ENCODE measurements at places on chromosomes 12 and 14.

DNA sequence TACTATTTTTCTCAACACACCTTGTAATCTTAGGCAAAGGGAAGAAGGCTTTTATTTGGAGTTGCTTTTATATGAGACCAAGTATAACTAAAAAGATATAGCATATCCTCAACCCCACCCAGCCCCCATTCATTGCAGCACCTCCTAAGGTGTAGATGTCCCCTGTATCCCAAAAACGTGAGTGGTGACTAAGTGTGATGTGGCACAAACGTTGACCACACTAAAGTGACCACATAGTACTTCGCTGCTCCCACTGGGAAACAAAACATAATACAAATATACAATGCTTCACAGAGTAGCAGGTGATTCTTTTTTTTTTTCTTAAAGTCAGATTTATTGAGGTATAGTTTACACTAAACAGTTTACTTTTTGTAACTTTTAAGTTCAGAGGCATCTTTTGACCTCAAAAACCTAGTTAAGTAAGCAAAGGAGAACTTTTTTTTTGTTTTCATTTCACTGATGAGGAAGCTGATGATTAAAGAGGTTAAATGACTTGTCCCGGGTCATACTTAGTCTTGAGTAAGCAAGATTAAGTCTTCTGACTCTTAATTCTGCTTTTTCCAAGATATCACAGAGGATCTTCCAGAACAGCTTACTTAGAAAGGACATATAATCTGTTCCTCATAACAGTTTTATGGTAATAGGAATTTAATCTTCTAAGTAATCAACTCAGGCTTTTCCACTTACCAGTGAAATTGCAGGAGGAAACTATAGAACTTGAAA, 245.2 kb upstream of the PLEKHG7 start:
- H3K27me3 ChIP-seq: no peaks in the 10 kb centered on the region
- H3K27ac ChIP-seq: no peak overlapping the region
- no peak for DNase-seq
- peaks cover 25% of the 10 kb centered on the region for H3K4me1 ChIP-seq
- no peaks in the 10 kb centered on the region for H3K36me3 ChIP-seq
- H3K4me3 ChIP-seq: no peak overlapping the region

DNA sequence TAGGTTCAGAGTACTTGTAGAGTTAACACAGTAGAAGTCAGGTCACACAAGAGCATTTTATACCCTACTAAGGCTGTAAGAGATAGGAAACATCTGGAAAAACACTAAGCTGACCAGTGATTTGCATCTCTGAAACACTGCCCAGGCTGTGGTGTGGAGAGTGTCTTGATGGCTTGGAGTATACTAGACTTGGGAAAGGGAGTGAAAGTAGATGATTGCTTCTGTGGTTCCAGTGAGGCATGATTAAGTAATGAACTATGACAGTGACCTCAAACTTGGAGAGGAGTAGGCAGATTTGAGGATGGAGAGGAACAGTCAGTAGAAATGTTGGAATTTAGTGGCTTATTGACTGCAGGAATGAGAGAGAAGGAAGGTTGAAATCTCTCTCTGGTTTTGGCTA, 201.2 kb downstream of the FLRT2 start:
- no peak overlapping the region for H3K4me3 ChIP-seq
- no peak overlapping the region for H3K27ac ChIP-seq
- H3K36me3 ChIP-seq: no peaks in the 10 kb centered on the region
- H3K4me1 ChIP-seq: no peaks in the 10 kb centered on the region

DNA sequence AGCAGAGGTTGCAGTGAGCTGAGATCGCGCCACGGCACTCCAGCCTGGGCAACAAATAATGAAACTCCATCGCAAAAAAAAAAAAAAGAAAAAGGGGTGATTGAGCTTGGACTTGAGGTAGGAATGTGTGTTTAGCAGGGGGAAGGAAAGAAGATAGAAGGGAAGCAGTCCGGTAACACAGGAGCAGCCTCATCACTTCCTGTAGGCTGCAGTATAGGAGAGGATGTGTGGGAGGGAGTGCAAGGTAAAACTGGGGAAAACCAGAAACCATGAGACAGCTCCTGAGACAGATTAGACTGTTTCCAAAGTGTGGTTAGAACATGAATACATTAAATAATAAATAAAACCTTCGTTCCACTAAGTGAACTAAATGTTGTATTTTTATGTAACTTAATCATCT, 49.2 kb downstream of the FGD4 start:
- no peak overlapping the region for H3K27ac ChIP-seq
- no peaks in the 10 kb centered on the region for H3K4me1 ChIP-seq
- H3K27me3 ChIP-seq: no peaks in the 10 kb centered on the region

GRCh38 chr12:124310178-124310577, 15.3 kb downstream of the RFLNA start:
- H3K36me3 ChIP-seq: no peaks in the 10 kb centered on the region
- no peak overlapping the region for H3K4me3 ChIP-seq
- no peaks in the 10 kb centered on the region for H3K27me3 ChIP-seq
- no peaks in the 10 kb centered on the region for H3K4me1 ChIP-seq

GRCh38 chr12:101018540-101018939, 191.5 kb downstream of the SLC5A8 start:
- H3K36me3 ChIP-seq: no peaks in the 10 kb centered on the region
- no peaks in the 10 kb centered on the region for H3K27me3 ChIP-seq
- no peak overlapping the region for H3K27ac ChIP-seq
- H3K4me3 ChIP-seq: no peak overlapping the region
- no peaks in the 10 kb centered on the region for H3K4me1 ChIP-seq

- no peak overlapping the region for H3K4me3 ChIP-seq
- no peaks in the 10 kb centered on the region for H3K27me3 ChIP-seq
- H3K27ac ChIP-seq: no peak overlapping the region
- H3K4me1 ChIP-seq: peaks cover 17% of the 10 kb centered on the region
Observed at GRCh38 chr12:53414756-53415417, 8.8 kb upstream of the AMHR2 start.

GRCh38 chr12:53961025-53961761, 6.5 kb downstream of the HOXC12 start:
- no peak overlapping the region for H3K27ac ChIP-seq
- DNase-seq: no peak
- 0 out of 2 replicates have a peak, but pooled peaks cover 5% of the 10 kb centered on the region for H3K4me1 ChIP-seq
- H3K36me3 ChIP-seq: no peaks in the 10 kb centered on the region
- no peak overlapping the region for H3K4me3 ChIP-seq
- H3K27me3 ChIP-seq: peaks cover 100% of the 10 kb centered on the region

GRCh38 chr12:90333939-90334338, 621.0 kb downstream of the CCER1 start:
- no peaks in the 10 kb centered on the region for H3K36me3 ChIP-seq
- no peak overlapping the region for H3K27ac ChIP-seq
- H3K27me3 ChIP-seq: no peaks in the 10 kb centered on the region

GRCh38 chr12:51818566-51819300, 29.8 kb downstream of the FIGNL2 start:
- no peak overlapping the region for H3K4me3 ChIP-seq
- H3K27ac ChIP-seq: no peak overlapping the region
- no peaks in the 10 kb centered on the region for H3K4me1 ChIP-seq
- H3K27me3 ChIP-seq: peaks cover 66% of the 10 kb centered on the region
- no peaks in the 10 kb centered on the region for H3K36me3 ChIP-seq

All from MM.1S (cell line).